BJ (cell line): ENCODE measurements at places on chromosomes 6 and 20. TPM values are rescaled to one million over a fixed set of nuclear protein-coding genes. Genes with fewer than 3 reads are reported as not detected.
A peak's percentile ranks its signal among the peaks of the same experiment; 100 is the strongest.

Gene EMILIN3
- 0.27 and 0.52 TPM in 2 replicates for polyA plus RNA-seq

GRCh38 chr6:169386411-169387057 is 132.9 kb upstream of the THBS2 start:
- peak; percentile 77 for DNase-seq

DNA sequence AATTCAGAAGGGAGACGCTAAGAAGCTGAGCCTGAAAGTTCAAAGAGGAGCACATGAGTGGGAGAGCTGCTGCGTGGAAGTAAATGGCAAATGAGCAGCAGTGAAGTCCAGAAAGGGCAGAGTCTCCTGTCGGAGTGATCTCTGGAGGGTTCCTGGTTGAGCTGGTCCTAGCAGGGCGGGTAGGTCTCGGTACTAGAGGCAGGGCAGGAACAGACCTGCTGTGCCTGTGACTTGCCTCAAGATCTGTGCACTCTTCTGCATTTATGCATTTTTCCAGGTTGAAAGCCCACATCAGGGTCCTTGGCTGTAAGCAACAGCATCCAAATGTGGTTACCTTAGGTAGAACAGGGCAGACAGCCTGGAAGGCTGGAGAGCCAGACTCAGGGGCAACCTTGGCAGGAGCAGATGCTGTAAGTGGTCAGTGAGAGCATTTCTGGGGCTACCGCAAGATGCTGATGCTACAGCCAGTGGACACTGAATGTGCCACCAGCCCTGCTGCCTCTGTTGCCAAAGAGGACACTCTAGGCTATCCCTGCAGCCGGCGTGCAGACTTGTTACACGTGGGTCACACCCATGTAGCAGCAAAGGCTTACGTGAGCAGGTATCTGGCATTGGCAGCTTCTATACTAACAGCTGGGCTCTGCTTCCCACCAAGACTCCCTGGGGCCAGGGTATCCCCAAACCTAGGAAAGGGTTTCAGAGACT is 8.4 kb downstream of the DUSP22 start:
- DNase-seq, result no peak

GRCh38 chr6:36692861-36693702 is 4.5 kb upstream of the RAB44 start:
- no peak for DNase-seq

Gene ULBP2
- 15.1 and 22.8 TPM in 2 replicates for polyA plus RNA-seq

Gene ADGRB3
- polyA plus RNA-seq, result 0.12 TPM in 1 of 2 replicates, not detected in the other

GRCh38 chr20:40207655-40208054 is 481.4 kb downstream of the MAFB start:
- no peak for DNase-seq

DNA sequence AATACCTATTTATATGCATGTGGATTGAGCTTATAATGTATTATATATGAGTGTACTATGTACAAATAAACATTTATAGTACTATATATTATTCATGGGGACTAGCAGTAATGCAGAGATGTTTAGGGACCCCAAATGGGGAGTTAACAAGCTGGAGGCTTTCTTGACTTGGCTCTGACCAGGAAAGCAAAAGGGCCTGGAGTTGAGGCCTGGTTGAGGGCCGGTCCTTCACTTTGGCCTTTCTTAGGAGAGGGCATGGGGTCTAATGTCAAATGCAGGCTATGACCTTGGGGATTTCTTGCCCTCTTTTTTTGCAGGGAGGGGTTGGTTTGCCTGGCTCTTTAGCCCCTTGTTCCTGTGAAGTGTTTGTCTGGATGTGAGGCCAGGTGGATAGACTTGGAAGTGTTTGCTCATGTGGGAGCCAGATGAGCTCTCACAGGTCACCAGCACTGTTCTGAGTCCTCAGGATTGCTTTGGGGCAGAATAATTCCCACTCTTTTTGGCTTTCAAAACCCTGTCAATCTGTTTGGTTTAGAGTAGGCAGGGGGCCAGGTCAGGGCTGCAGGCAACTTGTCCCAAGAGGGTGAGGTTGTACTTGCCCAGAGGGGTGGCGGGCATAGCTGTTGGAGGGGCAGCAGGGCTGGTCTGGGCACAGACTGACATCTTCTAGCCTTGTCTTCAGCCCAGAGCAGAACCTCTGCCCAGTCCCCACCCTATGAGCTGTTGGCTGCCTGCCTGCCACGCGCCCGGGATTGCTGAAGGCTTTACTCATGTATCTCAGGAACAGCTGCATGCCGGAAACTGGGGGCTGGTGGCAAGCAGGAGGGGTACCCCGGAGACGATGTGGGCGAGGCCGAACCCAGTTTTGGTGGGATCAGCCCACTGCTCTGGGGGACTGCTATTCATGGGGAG is 14.6 kb downstream of the TJAP1 start:
- no peak for DNase-seq

GRCh38 chr20:58072695-58073671 is 155.5 kb downstream of the ANKRD60 start:
- no peak for DNase-seq

- no peak for DNase-seq
Measured at GRCh38 chr6:2546901-2547300, 203.8 kb downstream of the MYLK4 start.

DNA sequence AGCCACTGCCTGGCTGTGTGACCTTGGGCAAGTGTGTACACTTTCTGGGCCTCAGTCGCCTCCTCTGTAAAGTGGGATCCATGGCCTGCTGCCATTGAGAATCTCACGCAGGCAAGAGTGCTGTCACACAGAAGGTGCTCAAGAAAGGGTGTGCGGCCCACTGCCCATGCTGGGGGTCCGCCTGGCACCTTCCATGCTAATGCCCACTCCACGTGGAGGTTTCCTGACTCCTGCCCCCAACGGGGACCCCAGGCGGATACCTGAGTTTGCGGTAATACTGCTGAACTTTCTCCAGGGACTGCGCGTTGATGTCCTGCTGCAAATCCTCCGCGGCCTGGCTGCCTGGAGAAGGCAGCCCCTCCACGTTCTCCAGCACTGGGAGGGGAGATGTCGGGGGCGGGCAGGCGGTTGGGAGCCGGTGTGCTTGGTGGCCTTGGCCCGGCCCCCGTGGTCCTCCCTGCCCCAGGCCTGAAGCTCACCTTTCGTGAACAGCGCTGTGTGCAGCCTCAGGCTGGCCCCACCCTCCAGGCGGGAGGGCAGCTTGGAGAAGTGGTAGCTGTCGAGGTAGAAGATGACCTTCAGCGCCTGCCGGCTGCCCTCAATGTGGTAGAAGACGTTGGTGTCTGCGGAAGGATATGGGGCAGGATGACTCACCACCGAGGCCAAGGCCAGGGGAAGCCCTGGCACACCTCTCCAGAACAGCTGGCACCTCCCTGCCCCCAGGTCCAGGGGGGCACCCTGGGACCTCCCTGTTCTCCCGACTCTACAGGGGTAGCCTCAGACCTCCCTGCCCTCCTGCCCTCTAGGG is 195.6 kb downstream of the PREX1 start:
- DNase-seq, result no peak

- DNase-seq, result no peak
Measured at GRCh38 chr20:42018979-42019378, 400.8 kb upstream of the CHD6 start.

- peak; percentile 2 for DNase-seq
Measured at GRCh38 chr20:18224968-18225568, 63.3 kb upstream of the ZNF133 start.

- DNase-seq, result no peak
Measured at GRCh38 chr20:11403711-11404110, 514.0 kb upstream of the BTBD3 start.

- DNase-seq, result no peak
Measured at GRCh38 chr20:31815408-31816188, 3.6 kb upstream of the MYLK2 start.

Gene PRL
- not detected in 2 replicates for polyA plus RNA-seq

DNA sequence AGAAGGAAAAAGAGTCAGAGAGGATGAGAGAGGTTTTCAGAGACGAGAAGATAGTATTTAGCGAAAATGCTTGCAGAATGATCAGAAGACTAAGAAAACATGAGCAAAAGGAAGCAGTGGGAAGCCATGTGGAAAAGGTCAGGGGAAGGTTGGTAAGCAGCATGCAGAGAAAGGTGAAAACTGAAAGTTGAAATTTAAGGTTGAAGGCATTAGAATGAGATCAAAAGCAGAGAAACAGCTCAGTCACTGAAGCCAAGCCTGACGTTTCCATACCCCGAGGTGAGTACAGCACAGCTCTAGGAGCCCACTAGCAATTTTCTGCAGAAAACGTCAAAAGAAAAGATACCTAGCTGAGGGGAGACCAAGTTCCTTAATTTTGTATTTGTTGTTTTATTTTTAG is 19.1 kb upstream of the TFB1M start:
- DNase-seq, result no peak

DNA sequence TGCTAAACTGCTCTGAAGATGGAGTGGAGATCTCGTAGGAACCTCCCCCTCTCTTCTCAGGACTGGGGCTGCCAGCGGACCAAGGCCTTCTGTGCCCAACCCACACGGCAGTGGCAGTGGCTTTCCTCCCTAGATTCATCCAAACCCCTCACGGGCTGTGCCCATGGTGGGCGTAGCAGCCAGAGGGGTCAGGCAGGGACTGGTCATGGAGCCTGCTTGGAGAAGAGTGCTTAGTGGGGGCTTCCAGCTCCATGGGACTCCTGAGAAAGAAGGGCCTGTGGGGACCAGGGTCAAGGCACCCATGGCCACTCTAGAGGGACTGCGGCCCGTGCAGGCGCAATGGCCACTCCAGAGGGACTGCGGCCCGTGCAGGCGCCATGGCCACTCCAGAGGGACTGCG is 86.6 kb downstream of the TAF4 start:
- DNase-seq, result no peak

DNA sequence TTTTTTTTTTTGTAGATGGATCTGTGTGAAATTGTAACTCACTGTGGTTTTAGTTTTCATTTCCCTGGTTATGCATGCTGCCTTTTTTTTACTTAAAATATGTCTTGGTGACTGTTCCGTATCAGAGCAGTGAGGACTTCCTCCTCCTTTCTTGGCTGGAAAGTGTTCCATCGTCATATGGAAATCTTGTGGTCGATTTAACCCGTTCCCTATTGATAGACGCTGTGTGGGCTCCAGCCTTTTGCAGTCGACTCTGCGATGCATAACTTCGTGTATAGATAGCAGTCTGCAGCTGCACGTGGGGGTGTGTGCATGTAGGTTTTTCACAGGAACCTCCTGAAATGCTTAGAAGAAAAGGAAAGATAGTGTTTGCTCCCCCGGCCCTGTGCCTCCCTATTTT is 28.1 kb upstream of the PNPLA1 start:
- no peak for DNase-seq

Gene ZNF341
- 1.3 and 2.9 TPM in 2 replicates for polyA plus RNA-seq

Gene CCM2L
- polyA plus RNA-seq, result not detected in 2 replicates

Gene RAMACL
- polyA plus RNA-seq, result 0.26 and 0.32 TPM in 2 replicates

- no peak for DNase-seq
Measured at GRCh38 chr6:165616116-165616515, 46.9 kb downstream of the PDE10A start.

DNA sequence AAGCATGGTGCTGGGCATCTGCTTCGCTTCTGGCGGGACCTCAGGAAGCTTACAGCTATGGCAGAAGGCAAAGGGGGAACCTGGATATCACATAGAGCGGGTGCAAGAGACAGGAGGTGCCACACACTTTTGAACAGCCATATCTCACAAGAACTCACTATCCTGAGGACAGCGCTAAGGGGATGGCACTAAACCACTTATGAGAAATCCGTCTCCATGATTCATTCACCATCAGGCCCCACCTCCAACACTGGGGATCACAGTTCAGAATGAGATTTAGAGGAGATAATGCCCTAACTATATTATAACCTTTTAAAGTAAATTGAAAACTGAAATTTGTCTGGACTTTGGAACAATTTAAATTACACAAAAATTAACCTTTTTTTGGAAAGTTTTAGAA is 37.8 kb upstream of the SUMO4 start:
- no peak for DNase-seq

GRCh38 chr6:91731939-91732338 is 1145.1 kb upstream of the MAP3K7 start:
- DNase-seq, result no peak

GRCh38 chr6:139738801-139739455 is 364.5 kb upstream of the CITED2 start:
- DNase-seq, result no peak

DNA sequence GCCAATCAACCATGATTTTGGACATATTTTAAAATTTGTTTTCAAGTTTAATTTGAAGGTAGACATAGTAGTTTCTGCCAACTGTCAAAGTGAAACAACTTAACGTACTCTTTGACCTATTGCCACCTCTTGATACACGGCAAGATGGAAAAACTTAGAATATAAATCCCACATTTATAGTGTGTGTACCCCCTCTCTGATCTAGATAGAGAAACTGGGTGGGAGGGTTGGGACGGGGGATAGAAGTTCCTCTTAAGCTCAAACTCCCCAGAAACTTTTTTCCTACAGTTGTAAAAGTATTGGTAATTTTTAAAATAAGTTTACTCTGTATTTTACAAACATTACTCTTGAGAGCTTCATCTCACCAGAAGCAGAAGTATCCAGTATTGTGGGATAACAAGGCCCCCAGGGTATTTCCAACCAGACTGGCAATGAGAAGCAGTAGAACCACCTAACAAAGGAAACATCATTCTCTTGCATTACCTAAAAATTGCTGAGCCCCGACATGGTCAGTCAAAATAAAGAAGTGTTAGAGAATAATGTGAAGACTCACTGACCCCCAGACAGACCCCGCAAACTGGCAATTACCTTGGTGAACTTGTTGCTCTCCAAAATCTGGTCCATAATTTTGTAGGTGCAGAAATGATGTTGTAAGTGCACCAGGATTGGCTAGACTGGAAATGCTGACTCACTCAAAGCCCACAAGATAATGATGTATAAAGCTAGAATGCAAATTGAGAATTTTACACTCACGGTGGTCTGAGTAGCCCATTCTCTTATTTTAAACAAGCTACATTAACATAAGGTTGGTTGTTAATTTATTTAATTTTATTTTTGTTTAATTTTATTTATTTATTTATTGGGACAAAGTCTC is 74.7 kb upstream of the TNFAIP3 start:
- DNase-seq, result no peak

DNA sequence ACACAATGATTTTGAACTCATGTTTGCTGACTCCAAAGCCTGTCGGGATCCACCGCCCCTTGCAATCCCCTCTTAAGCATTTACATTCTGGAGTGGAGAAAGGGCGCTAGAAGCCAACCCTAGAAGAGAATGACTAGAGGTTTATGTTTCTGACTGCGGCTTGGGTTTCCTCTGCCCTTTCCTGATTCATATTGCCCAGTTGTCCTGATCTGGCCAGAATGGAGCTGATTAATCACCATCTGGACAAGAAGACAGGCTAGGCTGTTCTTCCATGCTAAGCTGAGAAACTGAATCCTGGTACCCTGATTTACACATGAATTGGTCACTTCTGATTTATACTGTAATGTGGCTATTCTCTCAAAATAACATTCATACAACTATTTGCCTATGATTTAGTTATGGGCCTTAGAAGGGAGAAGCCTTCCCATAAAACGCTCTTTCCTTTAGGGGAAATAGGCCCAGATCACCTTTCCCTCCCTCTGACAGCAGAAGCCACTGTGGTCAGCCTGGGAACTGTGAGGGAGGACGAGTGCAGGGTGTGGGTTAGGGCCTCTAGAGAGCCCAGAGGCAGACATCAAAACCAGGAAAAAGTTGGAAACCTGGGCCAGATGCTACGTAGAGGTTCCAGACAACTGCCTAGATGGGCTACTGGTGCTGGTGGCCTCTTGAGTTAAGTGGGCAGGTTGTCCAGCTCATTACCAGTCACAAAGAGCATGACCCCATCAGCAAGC is 199.2 kb upstream of the PRDM1 start:
- DNase-seq, result no peak

Gene CALHM4
- not detected in 2 replicates for polyA plus RNA-seq
